ENCODE measurements at places on chromosomes 7 and 10.
A peak's percentile ranks its signal among the peaks of the same experiment; 100 is the strongest.

- DNase-seq: no peak
Observed at GRCh38 chr10:71635867-71636266, 83.7 kb downstream of the C10orf105 start.

DNA sequence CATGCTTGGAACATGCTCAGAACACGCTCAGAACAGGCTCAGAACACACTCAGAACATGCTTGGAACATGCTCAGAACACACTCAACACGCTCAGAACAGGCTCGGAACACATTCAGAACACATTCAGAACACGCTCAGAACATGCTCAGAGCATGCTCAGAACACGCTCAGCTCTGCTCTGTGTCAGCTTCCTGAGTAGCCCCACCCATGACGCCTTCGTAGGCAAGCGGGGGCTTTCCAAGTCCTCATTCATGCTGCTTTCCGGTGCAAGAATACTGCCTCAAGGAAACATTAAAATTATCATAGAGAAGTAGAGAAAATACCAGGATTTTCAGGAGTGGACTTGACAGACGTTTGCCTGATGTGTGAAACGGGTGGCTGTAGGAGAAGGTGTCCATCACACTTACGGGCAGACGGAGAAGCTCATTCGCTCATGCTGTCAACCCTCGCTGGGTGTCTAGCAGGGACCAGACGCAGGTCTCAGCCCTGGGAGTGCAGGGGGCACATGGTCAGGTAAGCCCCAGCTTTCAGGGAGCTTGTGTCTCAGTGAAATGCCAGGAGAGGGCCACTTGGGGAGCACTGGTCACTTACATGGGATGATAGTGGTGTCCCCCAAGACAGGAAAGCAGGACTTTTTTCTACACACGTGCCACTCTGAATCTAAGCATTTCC is 24.7 kb downstream of the EN2 start:
- no peak for DNase-seq

DNA sequence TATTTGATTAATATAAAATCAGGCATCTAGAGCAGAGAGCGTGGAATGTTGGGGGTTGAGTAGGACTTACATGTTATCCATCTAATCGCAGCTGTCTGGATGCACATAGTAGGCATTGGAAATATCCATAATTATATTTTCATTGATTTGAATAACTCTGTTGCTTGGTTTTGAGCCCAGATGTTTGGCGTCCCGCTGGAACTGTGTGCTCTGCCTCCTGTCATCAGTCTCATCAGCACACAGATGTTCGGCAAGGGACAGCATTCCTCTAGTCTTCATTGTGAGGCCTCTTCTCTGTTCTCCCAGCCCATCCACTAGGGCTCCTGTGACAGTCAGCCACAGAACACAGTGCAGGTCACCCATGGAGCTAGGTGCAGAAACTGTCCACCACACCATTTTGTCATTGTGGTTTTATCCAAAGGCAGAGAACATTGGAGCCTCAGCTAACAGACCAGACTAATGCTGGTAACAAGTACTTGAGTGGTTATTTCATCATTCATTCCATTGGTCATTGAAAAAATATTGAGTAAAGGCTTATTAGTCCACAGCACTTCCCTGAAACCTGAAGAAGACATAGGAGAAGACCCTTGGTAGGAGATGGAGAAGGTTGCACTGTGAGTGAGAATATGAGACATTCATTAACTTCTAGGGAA is 927.4 kb downstream of the LRMDA start:
- DNase-seq: peak; percentile 28

- DNase-seq: no peak
Observed at GRCh38 chr10:21699575-21699974, 165.5 kb downstream of the MLLT10 start.

GRCh38 chr10:78672918-78673317 is 395.8 kb upstream of the ZMIZ1 start:
- no peak for DNase-seq

- DNase-seq: no peak
Observed at GRCh38 chr10:100371482-100372027, 24.5 kb downstream of the SCD start.

GRCh38 chr10:87552248-87552929 is 47.7 kb downstream of the MINPP1 start:
- DNase-seq: no peak

DNA sequence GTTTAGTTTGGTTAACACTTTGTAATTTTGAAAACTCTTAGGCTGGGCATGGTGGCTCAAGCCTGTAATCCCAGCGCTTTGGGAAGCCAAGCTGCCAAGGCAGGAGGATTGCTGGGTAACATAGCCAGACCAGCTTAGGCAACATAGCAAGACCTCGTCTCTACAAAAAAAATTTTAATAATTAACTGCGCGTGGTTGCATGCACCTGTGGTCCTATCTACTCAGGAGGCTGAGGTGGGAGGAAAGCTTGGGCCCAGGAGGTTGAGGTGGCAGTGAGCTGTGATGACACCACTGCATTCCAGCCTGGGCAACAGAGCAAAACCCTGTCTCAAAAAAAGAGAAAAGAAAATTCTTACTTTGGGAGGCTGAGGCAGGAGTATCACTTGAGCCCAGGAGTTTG is 18.2 kb downstream of the MYOZ1 start:
- no peak for DNase-seq

- DNase-seq: no peak
Observed at GRCh38 chr7:29926741-29927140, 62.9 kb downstream of the SCRN1 start.

DNA sequence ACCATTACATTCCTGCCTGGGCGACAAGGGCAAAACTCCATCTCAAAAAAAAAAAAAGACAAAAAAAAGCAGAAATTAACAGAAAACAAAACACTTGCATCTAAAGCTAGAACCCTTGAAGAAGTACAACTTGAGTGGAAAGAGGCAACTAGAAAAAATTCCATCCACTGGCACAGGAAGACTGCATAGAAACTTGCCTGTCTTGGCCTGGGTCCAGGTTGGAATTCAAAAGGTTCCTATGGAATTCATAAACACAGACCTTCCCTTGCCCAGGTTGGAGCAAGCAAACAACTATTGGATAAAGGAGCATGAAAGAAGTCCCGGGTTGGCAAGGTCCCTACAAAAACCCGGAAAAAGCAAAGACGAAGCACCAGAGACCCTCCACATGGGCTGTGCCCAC is 69.8 kb downstream of the CCDC71L start:
- no peak for DNase-seq

DNA sequence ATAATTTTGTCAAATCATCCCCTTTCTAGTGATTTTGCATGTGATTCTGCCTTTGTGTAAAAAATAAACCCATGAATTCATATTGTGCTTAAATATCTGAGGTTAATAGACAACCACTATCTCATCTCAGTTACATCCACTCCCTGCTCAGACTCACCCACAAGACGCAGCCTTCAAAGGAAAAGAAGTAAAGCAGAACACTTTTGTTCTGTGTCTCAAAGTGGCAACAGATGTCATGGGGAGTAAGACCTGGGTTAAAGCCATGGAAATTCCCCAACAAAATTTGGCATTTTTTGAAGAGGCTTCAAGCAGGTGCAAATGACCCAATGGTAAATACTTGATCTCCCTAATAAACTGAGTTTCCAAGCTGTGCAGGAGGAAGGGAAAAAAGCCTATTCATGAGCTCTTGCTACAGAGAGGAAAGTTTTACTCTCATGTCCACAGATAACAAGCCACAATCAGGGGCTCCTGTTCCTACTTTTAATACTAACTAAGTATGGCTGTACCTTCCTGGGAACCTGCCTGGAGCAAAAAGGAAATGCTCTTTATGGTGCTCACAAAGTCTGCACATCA is 4.7 kb downstream of the CYP3A7 start:
- no peak for DNase-seq

DNA sequence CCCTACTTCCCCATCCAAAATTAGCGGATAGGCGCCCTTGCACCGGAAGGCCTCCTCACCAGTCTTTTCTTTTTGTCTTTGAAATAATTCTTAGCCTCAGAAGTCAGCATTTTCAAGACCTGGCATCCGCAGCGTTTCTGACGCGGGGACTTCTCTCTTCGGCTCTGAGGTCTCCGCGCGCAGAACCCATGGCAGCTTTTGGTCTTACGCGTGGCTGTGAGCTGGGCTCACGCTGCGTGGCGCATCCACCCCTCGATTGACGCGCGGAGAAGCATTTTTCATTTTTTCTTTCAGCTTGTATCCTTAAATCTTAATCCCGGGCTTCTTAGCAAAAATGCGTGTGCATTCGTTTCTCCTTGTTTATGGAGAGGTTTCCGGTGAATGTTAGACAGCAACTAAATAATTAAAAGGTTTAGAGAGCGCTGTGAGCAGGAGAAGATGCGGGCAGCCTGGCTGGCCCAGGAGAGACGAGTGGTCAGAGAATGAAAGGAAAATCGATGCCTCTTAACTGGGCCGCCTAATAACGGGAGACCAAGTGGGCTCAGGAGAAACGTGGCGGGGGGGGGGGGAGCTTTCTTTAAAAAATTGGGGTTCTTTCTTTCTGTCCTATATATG is 2.0 kb upstream of the GATA3 start:
- no peak for DNase-seq

DNA sequence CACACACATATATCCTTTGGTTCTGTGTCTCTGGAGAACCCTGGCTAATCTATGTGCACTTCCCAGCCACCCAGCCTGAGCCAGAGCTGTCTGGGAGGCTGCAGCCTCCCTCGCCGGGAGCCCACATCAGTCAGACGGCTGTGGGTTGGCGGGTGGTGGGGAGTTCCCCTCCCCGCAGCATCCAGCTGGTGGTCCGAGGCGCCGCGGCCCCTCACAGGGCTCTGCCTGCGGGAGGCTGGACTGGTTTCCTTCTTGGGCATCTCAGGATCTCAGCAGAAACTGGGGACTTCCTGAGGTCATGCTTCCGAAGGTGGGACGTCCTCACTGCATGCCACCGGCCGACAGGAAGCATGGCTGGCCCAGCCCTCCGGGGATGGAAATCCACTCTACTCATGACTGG is 22.0 kb upstream of the PSMG3 start:
- no peak for DNase-seq

GRCh38 chr10:76547352-76547972 is 1090.1 kb downstream of the KCNMA1 start:
- DNase-seq: peak; percentile 71

- DNase-seq: no peak
Observed at GRCh38 chr7:6406121-6406520, 41.6 kb downstream of the DAGLB start.

GRCh38 chr10:104925232-104925851 is 284.3 kb downstream of the SORCS3 start:
- DNase-seq: no peak

DNA sequence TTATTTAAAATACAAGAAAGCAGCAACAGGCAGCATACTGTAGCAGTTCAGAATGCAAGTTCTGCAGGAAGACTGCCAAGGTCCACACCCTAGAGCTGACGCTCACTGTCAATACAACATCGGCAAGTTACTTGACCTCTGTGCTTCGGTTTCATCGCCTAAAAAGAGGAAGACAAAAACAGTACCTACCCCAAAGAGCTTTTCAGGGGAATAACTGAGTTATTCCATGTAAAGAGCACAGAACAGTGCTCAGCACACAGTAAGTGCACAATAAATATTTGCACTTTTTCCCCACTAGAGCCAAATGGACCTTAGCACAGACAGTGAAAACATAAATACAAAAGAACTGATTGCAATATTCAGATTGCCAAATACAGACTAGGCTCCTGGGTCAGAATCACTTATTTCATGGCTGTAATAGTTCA is 88.6 kb downstream of the USP6NL start:
- peak; percentile 43 for DNase-seq

DNA sequence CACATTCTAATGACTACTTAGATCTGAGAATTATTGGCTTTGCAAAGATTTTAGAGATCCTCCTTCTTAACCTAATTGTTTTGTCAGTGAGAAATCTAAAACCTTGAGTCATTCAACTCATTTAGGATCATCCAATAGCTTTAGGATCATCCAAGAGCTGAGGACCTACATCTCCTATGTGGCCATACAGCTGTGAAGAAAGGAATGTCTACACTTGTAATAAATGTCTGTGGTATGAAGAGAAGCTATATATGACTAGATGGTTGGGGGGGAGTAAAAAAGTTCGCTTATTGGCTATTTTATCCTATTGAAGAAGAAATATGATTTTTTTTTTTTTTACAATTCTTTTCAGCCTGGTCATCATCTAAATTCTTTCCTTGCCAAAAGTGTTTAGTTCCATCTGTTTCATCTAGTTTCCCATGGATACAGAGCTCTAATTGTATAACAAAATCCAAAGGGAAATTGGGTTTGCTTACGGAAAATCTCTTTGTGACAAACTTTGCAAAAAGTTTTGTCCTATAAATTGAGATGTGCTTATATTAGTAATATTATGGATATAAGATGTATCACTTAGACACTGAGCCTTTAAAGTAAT is 196.7 kb downstream of the PRKG1 start:
- no peak for DNase-seq

DNA sequence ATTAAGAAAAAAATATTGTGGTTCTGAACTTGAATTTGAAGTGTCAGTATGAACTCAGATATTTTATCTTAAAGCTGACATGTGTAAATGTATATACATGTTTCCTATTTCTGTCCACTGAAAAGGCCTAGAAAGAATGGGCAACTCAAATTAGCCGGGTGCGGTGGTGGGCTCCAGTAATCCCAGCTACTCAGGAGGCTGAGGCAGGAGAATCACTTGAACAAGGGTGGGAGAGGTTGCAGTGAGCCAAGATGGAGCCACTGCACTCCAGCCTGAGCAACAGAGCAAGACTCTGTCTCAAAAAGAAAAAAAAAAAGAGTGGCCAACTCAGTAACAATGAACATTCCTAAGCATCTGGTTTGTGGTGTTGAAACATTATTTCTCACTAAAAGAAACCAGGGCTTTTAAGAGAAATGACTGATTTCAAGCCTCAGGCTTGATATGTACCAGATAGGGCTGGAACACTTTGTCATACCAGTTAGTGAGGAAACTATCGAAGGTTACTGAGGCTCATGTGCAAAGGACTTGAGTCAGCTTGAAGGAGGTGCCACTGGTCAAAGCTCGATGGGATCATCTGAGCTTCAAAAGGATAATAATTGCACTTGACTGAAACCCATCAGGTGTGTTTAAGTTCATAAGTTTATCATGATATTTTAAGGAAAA is 40.5 kb downstream of the AOAH start:
- no peak for DNase-seq

- DNase-seq: peak; percentile 76
Observed at GRCh38 chr7:5690931-5691473, 90.5 kb downstream of the RNF216 start.

- DNase-seq: no peak
Observed at GRCh38 chr10:22503315-22504088, 158.2 kb downstream of the SPAG6 start.

GRCh38 chr10:37240223-37240622 is 114.8 kb downstream of the ANKRD30A start:
- no peak for DNase-seq

GRCh38 chr10:119421891-119422681 is 120.4 kb downstream of the RGS10 start:
- peak; percentile 72 for DNase-seq

GRCh38 chr10:98408799-98409198 is 6.2 kb downstream of the PYROXD2 start:
- DNase-seq: no peak

GRCh38 chr10:86753051-86753450 is 3.4 kb upstream of the BMPR1A start:
- DNase-seq: no peak

- no peak for DNase-seq
Observed at GRCh38 chr7:75711076-75711475, 27.7 kb downstream of the HIP1 start.

Data from left ventricle myocardium superior (tissue), 1 donor.